ENCODE measurements at places on chromosomes 4 and X.

GRCh38 chr4:173253561-173253960 is 80.6 kb downstream of the HMGB2 start:
- no peak for DNase-seq

DNA sequence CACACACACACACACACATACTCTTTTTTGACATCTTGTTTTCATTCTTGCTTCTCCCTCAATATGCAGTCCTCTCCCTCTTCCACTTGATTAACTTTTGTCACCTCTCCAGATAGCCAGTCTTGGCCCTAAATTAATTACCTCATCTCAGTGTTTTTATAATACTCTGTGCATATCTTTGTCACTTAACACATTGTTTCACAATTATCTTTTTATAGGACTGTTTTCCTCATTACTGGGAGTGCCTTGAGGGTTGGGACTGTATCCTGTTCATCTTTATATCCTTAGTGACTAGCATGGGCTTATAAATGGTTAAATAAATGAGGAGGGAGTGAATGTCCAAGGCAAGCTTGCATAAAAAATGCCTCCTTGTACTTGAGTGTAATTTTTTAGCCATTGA is 33.1 kb downstream of the SYNPO2 start:
- no peak for DNase-seq

DNA sequence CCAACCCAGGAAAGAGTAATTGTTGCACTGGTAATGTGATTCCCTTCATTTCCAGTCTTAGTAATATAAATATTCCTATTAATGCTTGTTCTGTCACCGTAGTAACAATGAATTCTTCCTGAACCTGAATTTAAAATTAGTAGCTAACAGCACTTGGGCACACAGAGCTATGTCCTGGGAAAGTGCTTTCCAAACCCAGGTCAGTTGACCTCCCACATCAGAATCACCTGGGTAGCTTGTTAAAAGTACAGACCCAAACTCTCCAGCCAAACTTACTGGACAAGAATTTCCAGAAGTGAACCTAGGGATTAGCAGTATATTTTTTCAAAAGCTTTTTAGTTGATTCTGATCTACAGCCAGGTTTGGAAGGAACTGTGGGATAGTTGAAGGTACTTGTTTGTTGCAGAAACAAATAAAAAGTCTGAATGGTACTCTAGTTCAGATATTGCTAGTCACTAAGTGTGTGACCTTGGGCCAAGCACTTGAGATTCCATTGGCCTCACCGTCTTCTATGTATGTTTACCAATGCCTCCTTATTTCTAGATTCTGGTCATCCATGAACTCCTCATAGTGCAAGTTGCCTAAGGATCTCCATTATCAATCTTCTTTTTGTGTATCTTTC is 192.9 kb upstream of the CNKSR2 start:
- no peak for DNase-seq

GRCh38 chr4:45554423-45554822 is 569.4 kb downstream of the GABRG1 start:
- DNase-seq: no peak

- DNase-seq: no peak
These were observed 262.0 kb downstream of the ARAP2 start for GRCh38 chr4:35982318-35982717.

DNA sequence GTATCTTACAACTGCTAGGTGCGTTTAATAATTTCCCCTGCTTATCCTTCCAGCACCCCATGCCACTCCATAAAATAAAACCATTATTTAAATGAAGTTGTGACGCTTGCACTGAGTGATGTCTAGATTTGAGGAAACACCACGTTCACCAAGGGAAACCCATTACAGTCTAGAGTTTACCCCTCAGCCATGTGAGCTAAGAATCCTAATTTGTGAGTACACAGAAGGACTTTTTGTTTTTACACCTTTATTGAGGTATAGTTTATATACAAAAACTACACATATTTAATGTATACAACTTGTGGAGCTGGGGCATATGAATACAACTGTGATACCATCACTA is 326.8 kb downstream of the RAPGEF2 start:
- no peak for DNase-seq

GRCh38 chr4:41525129-41525528 is 12.8 kb upstream of the LIMCH1 start:
- DNase-seq: no peak

- no peak for DNase-seq
These were observed 15.8 kb downstream of the C4orf50 start for GRCh38 chr4:6002492-6002833.

DNA sequence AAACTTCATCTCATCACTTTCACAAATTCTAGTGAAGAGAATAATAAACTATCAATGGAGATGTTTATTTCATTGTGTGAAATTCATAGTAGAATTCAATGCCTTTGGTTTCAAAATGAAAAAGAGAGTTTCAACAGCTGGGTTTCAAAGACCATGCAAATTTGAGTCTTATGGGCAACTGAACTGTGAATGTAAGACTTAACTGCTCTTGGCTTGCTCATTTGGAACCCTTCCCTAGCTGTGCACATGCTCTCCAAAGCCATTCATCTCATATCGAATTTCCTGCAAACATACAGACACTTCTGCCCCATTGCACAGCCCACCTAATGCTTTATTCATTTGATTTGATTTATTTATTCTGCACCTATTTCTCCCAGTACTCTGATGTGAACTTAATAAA is 154.5 kb downstream of the GRXCR1 start:
- DNase-seq: no peak

- no peak for DNase-seq
These were observed 121.2 kb upstream of the GUCY1A1 start for GRCh38 chr4:155545456-155545855.

- no peak for DNase-seq
These were observed 47.4 kb upstream of the SOD3 start for GRCh38 chr4:24748023-24748422.

- DNase-seq: no peak
These were observed 29.5 kb upstream of the BMPR1B start for GRCh38 chr4:94728056-94728766.

GRCh38 chr4:86840858-86841257 is 8.3 kb downstream of the SLC10A6 start:
- no peak for DNase-seq

Measured in NCI-H2081 treated with DMSO at 0.1 percent for 48 hours (cell line).